ENCODE measurements at places on chromosomes 7 and 10.

DNA sequence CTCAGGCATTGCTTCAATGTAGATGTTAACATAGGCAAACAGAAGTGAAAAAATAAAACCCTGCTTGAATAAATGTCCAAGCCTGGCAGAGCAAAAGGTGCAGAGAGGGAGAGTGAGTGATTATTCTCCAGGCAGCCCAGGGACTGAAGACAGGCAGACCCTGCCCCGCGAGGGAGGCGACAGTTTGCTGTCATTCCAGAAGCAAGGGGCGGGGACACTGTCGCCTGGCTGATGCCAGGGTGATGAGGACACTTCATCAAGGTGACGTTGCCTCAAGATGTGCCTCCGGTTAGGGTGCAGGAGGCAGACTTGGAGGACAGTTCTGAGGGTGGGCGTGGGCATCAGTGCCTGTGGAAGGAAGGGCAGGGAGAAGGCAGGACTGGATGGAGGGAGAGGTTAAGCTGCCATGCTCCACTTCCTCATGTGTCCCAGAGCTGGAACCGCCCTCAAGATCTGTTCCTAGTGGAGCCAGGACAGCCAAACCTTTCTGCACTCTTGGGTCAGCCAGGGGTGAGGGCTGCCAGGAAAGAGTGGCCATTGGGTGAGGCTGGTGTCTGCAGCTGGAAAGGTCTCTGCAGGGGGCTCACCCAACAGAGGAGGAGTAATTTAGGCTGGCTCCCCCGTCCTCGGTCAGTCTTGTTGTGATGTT is 560.5 kb upstream of the MKI67 start:
- no peak for DNase-seq

- no peak for DNase-seq
These were observed 856 bp downstream of the SSMEM1 start for GRCh38 chr7:130208516-130208915.

- DNase-seq: no peak
These were observed 1.2 kb downstream of the CACUL1 start for GRCh38 chr10:118753331-118754228.

- DNase-seq: no peak
These were observed 8.7 kb downstream of the ZMIZ2 start for GRCh38 chr7:44757311-44757710.

DNA sequence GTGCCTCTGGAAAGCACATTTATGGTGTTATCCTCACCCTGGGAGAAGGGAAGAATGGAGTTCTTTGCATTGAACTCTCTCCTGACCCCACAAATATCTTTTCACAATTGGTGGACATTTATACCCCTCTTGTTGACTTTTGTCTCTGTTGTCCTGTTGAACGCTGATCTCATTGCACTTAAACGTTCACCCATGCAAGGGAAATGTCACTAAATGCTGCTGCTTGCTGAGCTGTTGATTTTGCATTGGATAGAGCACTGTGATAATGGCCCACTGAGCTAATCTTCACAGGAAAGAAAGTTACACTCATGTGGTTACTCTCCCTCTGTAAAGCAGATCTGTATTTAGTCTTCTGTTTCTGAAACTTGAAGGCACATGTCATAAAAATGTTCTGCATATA is 133.4 kb downstream of the FZD1 start:
- no peak for DNase-seq

DNA sequence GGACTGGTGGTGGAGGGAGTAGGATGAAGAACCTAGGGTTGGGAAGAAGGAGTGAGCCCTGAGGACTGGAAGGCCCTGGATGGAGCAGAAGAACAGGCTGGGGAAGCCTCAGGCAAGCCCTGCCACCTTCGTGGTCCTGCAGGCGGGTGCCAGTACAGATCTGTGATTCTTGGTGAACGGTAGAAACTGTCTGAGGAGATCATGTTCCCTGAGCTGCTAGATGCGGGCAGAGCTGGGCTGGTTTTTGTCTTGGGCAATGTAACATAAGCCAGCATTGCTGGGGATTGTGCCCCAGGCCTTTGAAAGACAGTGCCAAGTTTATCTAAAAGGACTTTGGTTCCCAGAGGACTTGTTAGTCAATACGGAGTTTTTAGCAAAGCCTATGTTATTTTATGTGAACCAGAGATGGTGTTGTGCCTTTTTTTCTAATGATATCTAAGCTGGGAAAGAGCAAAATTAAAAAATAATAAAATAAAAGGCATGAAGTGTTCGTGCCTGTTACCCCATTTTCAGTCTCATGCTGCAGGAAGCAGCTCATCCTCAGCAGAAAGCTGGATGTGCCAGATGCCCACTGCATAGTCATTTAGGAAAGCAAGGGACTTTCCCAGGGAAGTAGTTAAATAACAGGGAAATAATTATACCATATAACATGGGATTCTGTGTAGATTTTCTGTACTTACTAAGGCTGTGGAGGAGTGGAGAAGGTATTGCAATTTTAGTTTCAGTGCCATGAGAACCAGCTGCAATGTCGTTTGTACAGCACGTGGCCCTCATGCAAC is 24.4 kb upstream of the FIGNL1 start:
- DNase-seq: no peak

GRCh38 chr10:29691564-29692072 is 56.8 kb upstream of the SVIL start:
- no peak for DNase-seq

DNA sequence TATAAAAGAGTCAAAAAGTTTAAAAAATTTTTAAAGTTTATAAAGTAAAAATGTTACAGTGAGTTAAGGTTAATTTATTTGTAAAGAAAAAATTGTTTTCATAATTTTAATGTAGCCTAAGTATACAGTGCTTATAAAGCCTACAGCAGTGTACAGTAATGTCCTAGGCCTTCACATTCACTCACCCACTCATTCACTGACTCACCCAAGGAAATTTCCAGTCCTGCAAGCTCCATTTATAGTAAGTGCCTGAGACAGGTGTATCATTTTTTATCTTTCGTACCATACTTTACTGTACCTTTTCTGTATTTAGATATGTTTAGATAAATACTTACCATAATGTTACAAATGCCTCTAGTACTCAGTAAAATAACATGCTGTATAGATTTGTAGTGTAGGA is 269.7 kb upstream of the PHF14 start:
- DNase-seq: no peak

- DNase-seq: no peak
These were observed 114.0 kb downstream of the DNAH11 start for GRCh38 chr7:21656796-21657195.

GRCh38 chr7:50284296-50284695 is 20.2 kb upstream of the IKZF1 start:
- no peak for DNase-seq

- no peak for DNase-seq
These were observed 31.9 kb downstream of the RBM20 start for GRCh38 chr10:110676016-110676415.

- no peak for DNase-seq
These were observed 45.5 kb upstream of the CYTH3 start for GRCh38 chr7:6317797-6318438.

GRCh38 chr10:70926226-70927000 is 38.0 kb upstream of the PCBD1 start:
- no peak for DNase-seq

DNA sequence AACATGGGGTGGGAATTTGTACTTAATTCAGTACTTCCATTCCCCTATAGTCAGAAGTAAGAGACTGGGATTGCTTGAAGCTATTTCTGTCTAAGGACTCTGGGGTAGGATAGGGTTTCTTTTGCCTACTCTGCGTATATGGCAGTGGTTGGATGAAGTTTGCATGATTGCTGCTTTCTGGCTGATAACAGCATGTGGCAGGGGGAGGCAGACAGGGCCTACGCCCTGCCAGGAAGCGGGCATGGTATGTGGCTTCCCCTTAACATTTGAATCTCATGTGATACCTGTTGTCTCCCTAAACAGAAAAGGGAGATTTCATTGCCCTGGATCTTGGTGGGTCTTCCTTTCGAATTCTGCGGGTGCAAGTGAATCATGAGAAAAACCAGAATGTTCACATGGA is 57.1 kb downstream of the TACR2 start:
- no peak for DNase-seq

DNA sequence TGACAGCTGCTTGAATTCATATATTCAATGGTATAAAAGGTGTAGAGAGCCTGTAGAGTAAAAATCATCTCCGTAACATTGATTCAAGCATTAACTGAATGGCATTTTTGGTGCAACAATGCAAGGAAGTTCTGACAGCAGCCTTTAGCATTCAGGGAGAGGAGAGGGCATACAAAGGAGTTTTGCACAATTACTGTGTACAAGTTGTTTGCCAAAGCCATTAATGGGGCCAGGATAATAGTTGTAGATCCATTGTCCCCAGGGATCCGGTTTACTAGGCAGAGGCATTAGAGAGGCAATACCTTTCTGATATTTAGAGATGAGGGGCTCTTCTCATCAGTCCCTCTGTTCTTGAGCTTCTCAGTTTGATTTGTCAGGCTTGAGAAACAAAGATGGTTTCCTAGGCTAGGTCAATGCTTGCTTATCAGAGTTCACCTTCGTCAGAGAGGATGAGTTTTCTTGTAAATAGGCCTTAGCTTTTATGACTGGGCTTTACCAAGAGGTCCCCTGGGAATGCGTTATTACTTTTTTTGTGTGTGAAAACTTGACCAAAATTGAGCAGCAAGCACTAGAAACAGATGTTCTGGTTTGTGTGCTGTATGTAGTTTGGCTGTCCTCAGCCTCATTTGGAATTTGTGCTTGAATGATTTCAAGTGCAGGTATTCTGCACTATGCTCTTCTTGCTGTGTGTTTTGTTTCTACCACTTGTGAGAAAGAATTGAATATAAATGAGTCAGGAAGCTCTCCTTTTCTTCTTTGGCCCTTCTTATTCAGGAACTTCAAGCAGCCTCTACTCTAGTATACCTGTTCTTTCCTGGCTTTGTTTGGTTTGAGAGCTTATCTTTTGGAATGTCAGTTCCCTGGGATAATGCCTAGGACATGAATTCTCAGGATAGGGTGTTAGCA is 32.0 kb downstream of the SND1 start:
- no peak for DNase-seq

- DNase-seq: no peak
These were observed at the start of gene ANTXRL for GRCh38 chr10:46286991-46287693. Gene ANTXRL, plus strand, starts transcription at chr10:46286997. Its CDS starts 266 bp downstream, at chr10:46287263.

DNA sequence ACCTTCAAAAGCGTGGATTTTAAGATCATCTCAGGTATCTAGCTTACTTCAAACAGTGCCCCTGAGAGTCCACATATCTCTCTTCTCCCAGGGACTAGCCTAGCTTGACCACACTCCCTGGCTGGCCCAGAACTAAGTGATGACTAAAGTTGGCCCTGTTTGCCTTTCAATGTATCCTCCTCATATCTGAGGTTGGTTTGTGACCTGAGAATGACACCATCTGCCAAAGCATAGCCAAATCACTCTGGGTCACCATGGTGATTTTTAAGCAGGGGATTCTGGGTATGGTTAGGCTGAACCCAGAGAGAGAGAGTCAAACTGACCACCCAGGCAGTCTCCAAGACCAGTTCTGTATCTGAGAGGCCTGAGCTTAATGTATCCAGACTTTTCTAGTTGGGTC is 16.2 kb downstream of the CNNM1 start:
- no peak for DNase-seq

GRCh38 chr7:28389504-28390395 is 22.6 kb upstream of the CREB5 start:
- DNase-seq: peak; percentile 39

GRCh38 chr7:3914051-3914775 is 613.2 kb downstream of the SDK1 start:
- no peak for DNase-seq

DNA sequence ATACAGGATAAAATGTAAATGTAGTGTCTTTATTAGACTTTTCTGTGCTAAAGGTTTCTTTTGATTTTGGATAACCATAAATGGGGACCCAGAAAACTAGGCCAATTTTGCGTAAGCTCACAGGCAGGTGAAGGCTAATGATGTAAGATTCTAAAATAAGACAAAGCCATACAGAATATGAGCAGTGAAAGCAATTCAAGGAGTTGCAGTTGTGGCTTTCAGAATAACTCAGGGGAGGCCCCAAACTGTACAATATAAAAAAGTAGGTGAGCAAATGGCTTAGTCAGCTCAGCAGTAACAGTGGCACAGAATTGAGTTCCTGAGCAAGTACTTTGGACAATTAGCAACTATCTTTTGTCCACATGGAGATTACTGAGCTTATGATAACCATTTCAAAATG is 81.7 kb upstream of the NRP1 start:
- no peak for DNase-seq

DNA sequence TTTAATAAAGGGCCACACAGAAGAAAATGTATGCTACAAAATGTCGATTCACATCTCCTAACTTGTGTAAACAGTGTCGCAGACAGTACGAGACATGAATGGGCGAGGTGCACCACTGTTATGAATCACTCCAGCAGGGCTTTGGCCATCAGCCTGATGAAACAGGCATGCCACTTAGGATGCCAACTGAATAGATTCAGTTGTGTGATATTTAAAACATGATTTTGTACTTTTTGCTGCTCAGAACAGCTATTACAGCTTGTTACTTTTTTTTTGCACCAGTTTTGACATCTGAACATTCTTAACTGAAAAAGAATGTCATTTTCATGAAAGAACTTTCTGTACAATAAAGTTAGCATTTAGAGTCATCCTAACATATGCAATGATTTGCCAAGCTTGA is 138.1 kb downstream of the VTI1A start:
- DNase-seq: peak; percentile 10

GRCh38 chr7:35762781-35763180 is 38.1 kb upstream of the SEPTIN7 start:
- DNase-seq: no peak

DNA sequence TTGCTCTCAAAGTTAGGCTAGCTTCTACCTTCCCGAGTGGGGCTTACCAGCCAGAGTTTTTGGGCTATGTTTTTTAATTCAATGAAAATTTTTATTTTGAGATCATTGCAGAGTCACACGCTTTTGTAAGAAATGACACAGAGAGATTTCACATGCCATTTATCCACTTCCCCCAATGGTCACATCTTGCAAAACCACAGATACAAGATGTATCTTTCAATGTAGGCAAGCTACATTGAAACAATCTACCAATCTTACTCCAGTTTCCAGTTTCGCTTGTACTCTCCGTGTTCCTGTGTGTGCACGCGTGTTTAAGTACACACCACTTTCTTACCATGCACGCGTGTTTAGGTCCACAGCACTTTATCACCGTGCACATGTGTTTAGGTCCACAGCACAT is 89.4 kb upstream of the LEP start:
- DNase-seq: no peak

DNA sequence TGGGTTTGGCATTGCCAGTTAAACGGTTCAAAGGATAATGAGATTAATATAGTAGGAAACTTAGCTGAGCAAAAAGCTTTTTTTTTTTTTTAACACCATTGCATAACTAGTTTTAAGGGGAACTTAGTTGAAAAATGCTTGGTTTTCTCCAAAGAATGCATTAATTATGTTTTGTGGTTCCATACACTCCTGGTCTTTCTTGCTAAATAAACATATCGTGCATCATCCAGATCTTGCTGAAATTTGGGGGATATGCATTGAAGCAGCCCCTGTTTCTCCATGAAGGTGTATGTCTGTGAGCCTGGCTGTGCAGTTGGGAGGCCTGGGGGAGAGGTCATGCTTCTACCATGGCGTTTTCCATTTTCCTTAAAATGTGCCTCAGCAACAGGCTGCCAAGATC is 558.2 kb upstream of the GALNT17 start:
- no peak for DNase-seq

GRCh38 chr10:126351021-126351420 is 37.3 kb downstream of the ADAM12 start:
- no peak for DNase-seq

- no peak for DNase-seq
These were observed at the start of gene FOXI2 for GRCh38 chr10:127736915-127737562. Gene FOXI2, plus strand, starts transcription at chr10:127737185. Its CDS starts 89 bp downstream, at chr10:127737274.

GRCh38 chr7:94261067-94261466 is 133.6 kb upstream of the COL1A2 start:
- no peak for DNase-seq

- DNase-seq: no peak
These were observed 24.6 kb downstream of the NT5C2 start for GRCh38 chr10:103168438-103168837.

GRCh38 chr10:102712843-102713538 is 1.2 kb downstream of the ARL3 start:
- no peak for DNase-seq

Data from Calu3 (cell line).